ENCODE measurements at places on chromosomes 1 and 21.

- DNase-seq = no peak
These were observed 84.2 kb downstream of the ABCA4 start for GRCh38 chr1:94036730-94037129.

DNA sequence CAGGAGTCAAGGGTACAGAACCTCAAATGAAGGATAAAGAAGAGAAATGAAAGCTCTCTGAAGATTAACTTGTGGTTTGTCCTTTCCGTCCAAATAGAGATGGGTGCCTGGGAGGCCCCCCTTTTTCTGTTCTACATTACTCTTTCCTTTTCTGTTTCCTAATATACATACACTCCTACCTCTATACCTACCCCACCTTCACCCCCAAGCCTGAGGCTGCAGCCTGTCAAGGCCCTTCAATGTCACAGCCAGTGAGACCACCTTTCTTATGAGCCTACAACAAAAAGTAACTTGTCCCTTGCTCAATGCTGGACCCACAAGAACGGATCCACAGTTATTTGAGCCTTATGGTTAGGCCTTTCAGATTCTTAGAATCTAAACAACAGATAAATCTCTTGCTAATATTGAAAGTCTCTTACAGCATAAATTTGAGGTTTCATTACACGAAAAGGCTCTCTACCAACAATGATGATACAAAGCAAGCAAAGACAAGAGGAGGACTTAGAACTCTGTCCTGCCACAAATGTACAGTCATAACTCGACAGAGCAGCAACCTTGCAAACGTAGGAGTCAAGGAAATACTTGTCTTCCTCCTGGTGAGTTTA lies 4.1 kb upstream of the TRAF3IP3 start:
- no peak for DNase-seq

- DNase-seq = no peak
These were observed 1.7 kb downstream of the SLX9 start for GRCh38 chr21:44941567-44941966.

- no peak for DNase-seq
These were observed 439.2 kb downstream of the PTBP2 start for GRCh38 chr1:97160818-97161217.

GRCh38 chr21:25911730-25912401 lies 177.1 kb downstream of the GABPA start:
- DNase-seq = no peak

- no peak for DNase-seq
These were observed 45.1 kb downstream of the SMG7 start for GRCh38 chr1:183517401-183517800.

- no peak for DNase-seq
These were observed 196.0 kb upstream of the SAMSN1 start for GRCh38 chr21:14742119-14742518.

- no peak for DNase-seq
These were observed 27.0 kb downstream of the ELAVL4 start for GRCh38 chr1:50135716-50136115.

- DNase-seq = no peak
These were observed 19.2 kb downstream of the CD247 start for GRCh38 chr1:167499106-167499505.

- DNase-seq = no peak
These were observed 18.1 kb upstream of the FAM78B start for GRCh38 chr1:166184897-166185296.

DNA sequence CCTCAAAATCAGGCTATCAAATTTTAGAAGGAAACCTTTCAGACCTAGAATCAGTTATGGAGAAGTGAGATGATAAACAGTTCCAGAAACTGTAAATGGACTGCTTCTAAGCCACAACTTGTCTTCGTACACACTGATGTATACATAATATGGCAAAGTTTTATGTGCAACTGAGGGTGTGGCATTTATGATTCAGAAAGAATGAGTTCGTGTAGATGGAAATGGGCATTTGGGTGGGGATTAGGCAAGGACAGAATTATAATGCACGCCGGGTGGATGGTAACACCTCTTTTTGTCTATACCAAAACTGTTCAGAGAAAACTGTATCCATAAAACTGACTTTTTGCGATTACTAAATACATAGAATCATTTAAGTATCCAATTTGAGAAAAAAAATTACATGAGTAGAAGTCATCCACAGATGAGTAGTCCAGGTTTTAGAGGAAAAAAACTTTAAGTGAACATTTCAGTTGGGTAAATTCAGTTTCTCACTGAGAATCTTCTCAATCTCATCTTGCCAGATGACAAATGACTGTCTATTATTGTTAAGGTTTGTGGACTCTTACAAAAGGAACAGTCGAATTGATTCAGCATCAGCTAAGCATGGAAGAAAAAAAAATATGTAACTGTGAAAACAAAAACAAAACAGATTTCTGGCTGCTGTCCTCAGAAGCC lies 22.5 kb downstream of the ERRFI1 start:
- DNase-seq = no peak

- peak; percentile 53 for DNase-seq
These were observed 2.7 kb downstream of the SCYL3 start for GRCh38 chr1:169890761-169891538.

DNA sequence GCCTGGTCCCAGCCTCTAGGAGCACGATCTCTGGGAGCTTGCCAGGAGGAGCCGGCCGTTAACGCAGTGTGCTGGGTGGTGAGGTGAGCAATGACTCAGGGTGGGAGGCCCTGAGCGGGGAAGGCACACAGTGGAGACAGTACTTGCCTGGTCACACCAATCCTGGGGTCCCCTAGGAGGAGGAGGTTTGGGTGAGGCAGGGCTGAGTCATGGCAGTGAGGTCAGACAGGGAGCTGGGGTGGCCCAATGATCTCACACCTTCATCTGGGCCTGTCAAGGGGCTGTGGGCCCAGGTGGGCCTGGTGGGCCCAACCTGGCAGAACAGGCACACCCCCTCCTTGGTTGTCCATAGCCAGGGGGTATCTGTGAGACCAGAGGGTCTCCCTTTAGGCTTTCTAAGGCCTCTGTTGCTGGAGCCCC lies 8.6 kb upstream of the EDN2 start:
- DNase-seq = no peak

DNA sequence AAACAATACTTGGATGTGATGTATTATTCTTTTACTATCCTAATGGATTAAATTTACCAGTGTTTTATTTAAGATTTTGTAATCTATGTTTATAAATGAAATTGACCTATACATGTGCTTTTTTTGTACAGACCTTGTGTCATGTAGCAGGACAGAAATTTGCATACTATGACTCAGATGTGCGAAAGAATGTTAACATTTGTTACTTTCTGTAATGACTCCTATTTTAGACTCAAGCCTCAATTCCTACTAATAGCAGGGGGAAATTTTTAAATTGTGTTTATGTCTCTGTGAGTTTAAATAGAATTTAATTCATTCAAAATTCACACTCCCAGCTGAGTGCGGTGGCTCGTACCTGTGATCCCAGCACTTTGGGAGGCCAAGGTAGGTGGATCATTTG lies 21.8 kb upstream of the RIMKLA start:
- no peak for DNase-seq

DNA sequence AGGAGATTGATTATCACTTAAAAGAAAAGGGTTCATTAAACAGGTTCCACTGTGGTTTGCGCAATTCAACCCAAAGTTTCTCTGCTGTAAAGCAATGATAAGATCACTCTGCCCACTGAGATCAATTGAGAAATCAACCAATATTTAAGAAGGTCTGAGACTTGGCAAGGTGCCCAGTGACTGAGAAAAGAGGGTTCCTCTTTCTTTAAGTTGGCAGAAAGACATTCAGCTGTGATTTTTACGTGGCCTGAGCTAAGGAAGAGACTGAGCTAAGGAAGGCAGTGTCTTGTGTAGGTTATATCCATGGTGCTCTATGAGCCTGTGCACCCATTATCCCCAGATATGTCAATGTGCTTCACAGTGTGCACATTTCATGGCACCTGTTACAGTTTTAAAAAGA lies 344.1 kb downstream of the DISC1 start:
- no peak for DNase-seq

DNA sequence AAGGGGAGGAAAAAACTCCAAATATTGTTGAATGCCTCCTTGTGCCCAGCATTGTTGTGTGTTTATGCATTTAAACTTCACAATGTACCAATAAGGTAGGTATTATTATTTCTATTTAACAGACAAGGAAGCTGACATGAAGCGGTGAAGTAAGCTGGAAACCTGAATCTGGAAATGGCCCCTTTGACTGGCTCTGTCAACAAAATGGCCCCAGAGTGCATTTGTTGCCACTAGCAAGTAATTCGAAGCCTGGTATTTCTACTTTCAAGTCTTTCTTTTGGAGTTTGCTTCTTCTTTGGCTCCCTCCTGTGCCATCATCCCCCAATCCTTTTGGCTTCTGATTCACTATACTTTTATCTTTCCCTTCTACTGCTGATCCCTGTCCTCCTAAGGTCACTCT lies 23.1 kb downstream of the CRYZL1 start:
- DNase-seq = no peak

DNA sequence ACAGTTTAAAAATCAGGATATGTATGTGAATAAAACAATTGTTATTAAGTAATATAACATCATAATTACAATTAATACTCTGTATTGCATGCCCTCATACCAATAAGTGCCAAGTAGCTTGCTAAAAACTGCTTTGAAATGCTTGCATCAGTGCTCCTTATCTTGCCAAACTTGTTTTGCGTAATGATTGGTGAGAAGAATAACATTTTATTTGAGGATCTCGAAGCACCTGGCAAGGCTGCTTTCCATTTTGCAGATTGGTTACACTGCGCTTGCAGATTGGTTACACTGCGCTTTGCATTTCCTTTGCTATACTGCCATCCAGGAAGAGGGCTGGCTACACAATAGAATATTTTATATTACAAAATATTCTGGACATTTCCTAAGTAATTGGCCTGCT lies 1.7 kb upstream of the PBX1 start:
- DNase-seq = no peak

DNA sequence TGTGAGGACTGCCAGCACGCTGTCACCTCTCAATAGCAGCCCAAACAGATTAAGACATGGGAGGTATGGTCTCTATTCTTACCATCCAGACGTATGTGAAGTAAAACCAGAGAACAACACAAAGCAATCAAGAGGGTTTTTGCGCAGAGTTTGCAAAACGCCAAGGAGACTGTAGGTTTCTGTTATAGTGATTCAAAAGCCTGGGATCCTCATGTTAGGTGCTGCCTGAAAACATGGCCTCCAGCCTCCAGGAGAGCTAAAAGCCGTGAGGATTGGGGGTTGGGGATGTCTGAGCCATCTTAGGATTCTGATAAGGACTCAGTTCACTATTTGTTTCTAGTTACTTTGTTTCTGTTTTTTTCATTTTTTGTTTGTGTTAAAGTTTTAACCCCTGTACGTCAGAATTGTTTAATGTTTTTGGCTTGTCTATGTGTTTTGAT lies 4.2 kb upstream of the CCT8 start:
- DNase-seq = no peak

- DNase-seq = no peak
These were observed 31.1 kb downstream of the ERI3 start for GRCh38 chr1:44323947-44324346.

DNA sequence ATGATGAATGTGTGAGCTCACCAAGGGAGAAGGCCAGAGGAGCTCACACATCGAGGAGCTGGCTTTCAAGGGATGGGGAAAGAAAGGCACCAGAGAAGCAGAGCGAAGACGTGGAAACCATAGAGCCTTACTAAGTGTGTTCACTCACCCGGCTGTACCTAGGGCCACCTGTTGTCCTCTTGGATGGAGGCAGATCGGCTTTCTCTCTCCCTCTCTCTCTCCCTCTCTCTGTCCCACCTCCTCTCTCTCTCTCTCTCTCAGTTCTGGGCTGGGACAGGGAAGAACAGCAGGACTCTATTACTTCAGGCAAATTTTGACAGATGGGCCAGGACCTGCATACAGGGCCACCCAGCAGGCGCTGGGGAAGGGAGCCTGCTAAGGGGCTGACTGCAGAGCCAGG lies 64.8 kb downstream of the HIVEP3 start:
- no peak for DNase-seq

GRCh38 chr1:93805027-93805610 lies 73.9 kb downstream of the DNTTIP2 start:
- DNase-seq = no peak

DNA sequence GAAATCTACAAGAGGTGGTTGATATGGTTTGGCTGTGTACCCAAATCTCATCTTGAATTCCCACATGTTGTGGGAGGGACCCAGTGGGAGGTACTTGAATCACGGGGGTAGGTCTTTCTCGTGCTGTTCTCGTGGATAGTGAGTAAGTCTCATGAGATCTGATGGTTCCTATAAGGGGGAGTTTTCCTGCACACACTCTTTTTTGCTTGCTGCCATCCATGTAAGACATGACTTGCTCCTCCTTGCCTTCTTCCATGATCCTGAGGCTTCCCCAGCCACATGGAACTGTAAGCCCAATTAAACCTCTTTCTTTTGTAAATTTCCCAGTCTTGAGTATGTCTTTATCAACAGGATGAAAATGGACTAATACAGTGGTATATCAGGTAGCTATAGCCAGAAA lies 5.2 kb upstream of the VWA5B1 start:
- DNase-seq = no peak

- DNase-seq = peak; percentile 55
These were observed 43.5 kb downstream of the CHIA start for GRCh38 chr1:111334169-111334568.

GRCh38 chr1:156502894-156503697 lies 2.5 kb upstream of the MEF2D start:
- no peak for DNase-seq

DNA sequence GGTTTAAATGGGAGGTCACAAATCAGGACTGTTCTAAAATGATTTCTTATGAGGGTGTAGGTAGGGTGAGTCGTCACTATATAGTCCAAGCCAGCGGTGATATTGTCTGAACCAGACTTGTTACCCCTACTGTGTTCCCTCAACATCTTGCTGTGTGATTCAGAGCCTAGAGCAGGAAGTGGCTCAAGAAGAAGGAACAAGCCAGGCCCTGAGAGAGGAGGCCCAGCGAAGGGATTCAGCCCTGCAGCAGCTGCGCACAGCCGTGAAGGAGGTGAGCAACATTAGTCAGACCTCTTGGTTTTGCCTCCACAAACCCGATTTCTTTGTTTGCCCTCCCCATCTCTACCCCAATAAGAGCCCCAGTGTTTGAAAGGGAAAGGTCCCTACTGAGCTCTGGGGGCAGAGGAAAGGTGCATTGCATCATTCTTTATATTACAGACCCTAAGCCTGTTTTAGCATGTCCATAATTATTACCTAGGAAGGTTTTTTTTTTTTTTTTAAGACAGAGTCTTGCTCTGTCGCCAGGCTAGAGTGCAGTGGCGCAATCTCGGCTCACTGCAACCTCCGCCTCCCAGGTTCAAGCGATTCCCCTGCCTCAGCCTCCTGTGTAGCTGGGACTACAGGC lies 5.0 kb upstream of the SH3BGRL3 start:
- DNase-seq = no peak

DNA sequence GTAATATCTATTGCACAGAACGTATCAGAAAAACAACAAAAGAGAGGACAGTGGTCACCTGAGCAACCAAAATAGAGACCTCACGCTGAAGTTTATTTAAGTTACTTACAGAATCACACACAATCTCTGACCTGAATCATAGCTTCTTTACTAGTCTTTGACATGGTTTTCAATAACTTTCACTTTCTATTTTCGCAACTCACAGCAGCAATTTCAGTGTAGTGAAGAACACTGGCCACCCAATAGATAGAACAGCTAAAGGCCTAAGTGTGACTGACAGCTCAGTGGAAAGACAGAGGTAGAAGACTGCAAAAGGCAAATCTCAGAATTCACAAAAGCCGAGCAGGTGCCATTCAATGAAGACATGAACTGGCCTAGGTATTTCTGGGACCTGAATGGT lies 435.6 kb upstream of the CHRM3 start:
- DNase-seq = no peak

Data from central memory CD4-positive, alpha-beta T cell (primary cell).